ENCODE measurements at places on chromosomes 7 and 10. TPM values are rescaled to one million over a fixed set of nuclear protein-coding genes. Genes with fewer than 3 reads are reported as not detected.

DNA sequence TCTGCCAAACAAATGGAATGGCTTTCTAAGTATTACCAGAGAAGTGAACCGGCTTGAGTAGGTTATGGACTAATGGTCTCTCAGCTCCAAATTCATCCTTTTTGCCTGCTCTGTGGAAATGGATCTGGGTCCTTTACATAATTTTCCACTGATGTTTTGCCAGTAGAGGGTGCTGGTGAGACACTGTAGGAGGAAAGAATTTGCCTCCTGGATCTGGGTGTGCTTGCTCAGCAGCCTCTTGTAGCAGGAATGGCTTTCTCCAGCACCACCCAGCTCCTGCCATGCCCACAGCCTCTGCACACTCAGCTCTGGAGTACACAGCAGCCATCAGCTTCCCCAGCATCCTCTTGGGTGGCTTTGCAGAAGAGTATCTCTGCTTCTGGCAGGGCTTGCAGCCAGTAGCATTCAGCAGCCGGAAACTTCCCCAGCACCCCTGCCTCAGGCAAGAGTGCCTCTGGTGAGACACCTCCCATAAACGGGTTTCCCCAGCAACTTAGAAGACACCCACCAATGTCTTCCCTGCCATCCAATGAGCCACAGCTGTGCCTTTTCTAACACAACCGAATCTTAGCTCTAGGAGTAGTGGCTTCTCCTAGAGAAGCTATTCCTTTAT, 235.0 kb upstream of the PLPP4 start:
- peak; percentile 45 for DNase-seq

- peak; percentile 92 for DNase-seq
These were observed 463 bp upstream of the UPP1 start for GRCh38 chr7:48088559-48089045.

DNA sequence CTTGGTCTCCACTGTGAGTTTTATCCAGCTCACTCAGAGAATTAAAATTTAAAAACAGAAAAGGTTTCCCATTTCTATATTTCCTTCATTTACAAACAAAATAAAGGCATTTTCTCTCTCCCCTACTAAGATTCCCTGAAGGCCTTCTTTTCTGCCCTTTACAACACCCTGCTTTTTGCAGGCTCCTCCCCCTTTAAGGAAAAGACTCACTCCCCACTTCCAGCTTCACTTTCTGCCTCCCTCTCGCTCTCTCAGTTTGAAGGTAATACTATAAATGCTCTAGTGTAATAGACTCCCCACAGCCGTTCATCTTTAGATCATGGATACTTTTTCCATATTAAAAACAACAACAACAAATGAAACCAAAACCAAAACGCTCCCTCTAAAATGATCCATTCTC, 53.3 kb downstream of the CDHR3 start:
- DNase-seq, result no peak

GRCh38 chr7:30533886-30534285, 29.3 kb upstream of the GGCT start:
- DNase-seq, result no peak

LRRTM3 gene
- not detected for total RNA-seq

DNA sequence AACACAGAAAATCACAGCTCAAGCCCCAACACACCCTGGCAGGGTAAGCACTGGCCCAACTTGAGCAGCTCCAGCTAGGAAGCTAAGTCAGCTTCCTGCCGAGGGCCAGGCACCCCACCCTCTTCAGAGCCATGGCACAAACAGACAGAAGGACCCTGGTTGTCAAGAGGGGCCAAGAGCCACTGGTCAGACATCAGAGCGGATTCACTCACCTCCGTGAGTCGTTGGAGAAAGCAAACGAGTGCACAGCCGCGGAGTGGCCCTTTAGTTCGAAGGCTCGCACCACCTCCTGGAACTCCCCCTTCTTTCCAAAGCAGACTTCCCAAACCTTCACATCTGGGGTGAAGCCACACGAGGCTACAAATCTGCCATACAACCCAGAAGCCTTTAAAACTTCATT, 7.4 kb downstream of the TBL2 start:
- DNase-seq, result no peak

ZMIZ1 gene
- total RNA-seq, result 18.7 TPM

DNA sequence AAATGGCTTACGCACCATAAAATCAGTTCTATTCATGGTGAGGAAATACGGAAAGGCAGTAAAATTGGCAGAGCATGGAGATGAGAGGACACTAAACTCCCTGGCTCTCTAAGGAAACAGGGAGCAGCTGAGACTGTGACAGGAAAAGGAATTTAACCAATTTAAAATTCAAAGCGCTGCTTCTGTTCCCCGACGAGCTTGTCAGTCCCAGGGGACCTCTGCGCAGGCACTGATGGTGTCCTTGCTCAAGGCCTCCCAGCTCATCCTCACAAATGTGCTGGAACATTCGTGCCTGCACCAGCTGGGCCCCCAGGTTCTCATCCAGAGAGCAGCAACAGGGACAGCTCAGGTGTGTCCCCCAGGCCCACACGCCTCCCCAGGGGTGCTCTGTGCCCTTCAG, 101.4 kb downstream of the MAD1L1 start:
- DNase-seq, result no peak

GRCh38 chr7:20449176-20449575, 118.5 kb downstream of the ITGB8 start:
- no peak for DNase-seq

GRCh38 chr10:96988426-96988825, 156.3 kb downstream of the LCOR start:
- no peak for DNase-seq

- peak; percentile 16 for DNase-seq
These were observed 13.7 kb upstream of the USP6NL start for GRCh38 chr10:11625019-11625735.

DNA sequence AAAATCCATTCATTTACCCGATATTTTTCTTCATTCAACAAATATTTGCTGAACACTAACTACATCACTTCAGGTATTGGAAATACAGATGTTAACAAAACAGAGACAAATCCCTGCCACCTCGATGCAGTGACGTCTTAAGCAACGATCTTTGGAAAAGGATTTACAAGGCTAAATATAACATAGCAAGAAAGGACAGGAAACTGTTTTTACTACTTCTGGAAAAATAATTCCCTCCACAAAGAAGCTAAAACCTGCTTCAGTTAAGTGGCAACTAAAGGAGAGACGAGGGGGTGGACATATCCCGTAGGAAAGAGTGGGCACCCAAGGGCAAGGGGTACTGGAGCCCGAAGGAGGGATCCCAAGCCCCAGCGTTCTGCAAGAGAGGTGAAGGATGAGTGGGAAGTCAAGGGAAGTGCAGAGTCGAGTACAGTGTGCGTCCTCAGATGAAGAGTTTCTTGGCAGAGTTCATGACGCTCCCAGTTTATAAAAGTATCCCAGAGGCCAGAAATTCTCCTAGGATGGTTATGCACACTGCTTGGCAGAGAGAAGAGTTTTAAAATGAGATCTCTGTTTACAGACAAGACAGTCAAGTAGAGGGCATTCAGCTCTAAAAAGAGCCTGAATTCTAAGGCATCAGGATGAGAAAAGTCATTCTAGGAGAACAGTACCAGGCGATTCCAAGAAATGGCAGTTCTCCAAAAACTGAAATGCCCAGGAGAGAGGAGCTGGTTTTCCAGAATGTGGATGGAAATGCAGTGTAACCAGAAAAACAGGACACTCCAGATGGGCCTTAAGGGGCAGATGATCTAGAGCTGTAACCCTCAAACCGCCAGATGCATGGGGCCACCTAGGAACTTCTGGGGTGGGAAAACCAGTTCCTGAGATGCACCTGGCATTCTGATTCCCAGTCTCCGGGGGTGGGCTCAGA, 97.3 kb downstream of the GRB10 start:
- DNase-seq, result no peak

- peak; percentile 43 for DNase-seq
These were observed 5.6 kb upstream of the ZNF518A start for GRCh38 chr10:96124230-96125141.

- DNase-seq, result peak; percentile 78
These were observed 62.6 kb upstream of the HECTD2 start for GRCh38 chr10:91347529-91347928.

Measured in mammary epithelial cell (primary cell).